ENCODE measurements at places on chromosomes 1 and 21. TPM values are rescaled to one million over a fixed set of nuclear protein-coding genes. Genes with fewer than 3 reads are reported as not detected.

UBL4B gene
- total RNA-seq, result not detected

TNFAIP8L2 gene
- not detected for total RNA-seq

KRTAP10-3 gene
- not detected for total RNA-seq

CEP104 gene
- 15.0 TPM for total RNA-seq

PTGS2 gene
- 4.5 TPM for total RNA-seq

SH2D2A gene
- 5.0 TPM for total RNA-seq

Data from A549 treated with ZK216348 at 1 μM for 4 hours (cell line).